ENCODE measurements at places on chromosomes 3 and 15.
A peak's percentile ranks its signal among the peaks of the same experiment; 100 is the strongest.

- no peak for DNase-seq
These were observed 69.8 kb upstream of the EOMES start for GRCh38 chr3:27791956-27792355.

DNA sequence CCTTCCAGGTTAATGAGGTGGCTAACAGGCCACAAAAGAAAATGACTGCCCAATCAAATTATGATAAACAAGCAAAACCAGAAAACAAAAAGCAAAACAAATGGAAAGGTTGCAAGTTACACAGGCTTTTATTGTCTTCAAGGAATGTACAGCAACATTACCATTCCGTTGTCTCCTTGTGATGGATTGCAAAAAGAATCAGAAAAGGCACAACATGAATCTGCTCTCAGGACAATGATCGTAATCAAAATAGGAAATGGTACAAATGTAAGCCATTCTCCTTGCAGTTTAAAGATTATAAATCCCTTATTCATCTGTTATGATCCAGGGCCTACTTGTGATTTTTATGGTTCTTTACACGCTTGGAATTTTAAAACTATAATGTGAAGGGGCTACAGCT lies 125.8 kb downstream of the ECT2 start:
- no peak for DNase-seq

- no peak for DNase-seq
These were observed 41.5 kb downstream of the SAXO2 start for GRCh38 chr15:82303956-82304777.

- peak; percentile 45 for DNase-seq
These were observed 43.1 kb downstream of the MTHFS start for GRCh38 chr15:79853492-79854328.

GRCh38 chr15:90933301-90933700 lies 952 bp upstream of the HDDC3 start:
- no peak for DNase-seq

DNA sequence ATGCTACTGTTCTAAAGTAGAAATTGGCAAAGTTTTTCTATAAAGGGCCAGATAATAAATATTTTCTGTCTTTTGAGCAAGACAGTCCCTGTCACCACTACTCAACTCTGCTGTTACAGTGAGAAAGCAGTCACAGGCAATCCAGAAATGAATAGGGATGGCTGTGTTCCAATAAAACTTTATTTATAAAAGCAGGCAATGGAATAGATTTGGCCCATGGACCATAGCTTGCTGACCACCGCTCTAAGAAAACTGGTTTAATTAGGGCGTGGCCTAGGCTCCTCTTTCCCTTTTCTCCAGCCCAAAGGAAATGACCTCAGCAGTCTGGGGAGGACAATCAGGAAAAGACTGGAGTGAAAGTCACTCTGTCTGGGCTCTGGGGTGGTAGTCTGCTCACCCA lies 183.8 kb downstream of the MEGF11 start:
- no peak for DNase-seq

DNA sequence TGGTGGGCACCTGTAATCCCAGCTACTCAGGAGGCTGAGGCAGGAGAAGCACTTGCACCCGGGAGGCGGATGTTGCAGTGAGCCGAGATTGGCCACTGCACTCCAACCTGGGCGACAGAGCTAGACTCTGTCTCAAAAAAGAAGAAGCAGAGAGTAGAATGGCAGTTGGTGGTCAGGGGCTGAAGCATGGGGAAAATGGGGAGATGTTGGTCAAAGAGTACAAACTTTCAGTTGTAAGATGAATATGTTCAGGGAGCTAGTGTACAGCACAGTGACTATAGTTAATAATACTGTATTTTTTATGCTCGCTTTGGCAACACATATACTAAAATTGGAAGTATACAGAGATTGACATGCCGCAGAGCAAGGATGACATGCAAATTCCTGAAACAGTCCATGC lies 41.5 kb downstream of the PCNP start:
- no peak for DNase-seq

- no peak for DNase-seq
These were observed 188.8 kb downstream of the ZNF385D start for GRCh38 chr3:21562243-21562642.

GRCh38 chr3:162103808-162104207 lies 607.2 kb downstream of the OTOL1 start:
- no peak for DNase-seq

DNA sequence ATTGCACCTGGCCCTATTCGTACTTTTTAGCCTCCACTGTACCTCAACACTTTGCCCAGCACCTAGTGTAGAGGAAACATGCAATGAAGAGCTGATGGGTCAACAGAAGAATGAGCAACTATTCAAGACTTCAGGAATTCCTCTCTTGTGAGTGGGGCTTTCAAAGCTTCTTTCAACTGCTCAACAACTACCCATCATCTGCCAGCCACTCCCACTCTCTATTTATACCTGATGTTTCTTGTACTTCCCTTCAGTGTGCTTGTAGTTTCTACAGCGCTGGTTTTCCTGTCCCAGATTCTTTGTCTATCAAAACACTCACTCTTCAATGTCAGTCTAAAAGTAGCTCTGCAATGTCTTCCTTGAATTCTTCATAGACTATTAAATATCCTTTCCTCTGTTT lies 168.3 kb upstream of the LPP start:
- no peak for DNase-seq

GRCh38 chr15:99863550-99864198 lies 130.4 kb upstream of the LYSMD4 start:
- no peak for DNase-seq

- no peak for DNase-seq
These were observed 101.4 kb downstream of the TNIK start for GRCh38 chr3:171358881-171359198.

DNA sequence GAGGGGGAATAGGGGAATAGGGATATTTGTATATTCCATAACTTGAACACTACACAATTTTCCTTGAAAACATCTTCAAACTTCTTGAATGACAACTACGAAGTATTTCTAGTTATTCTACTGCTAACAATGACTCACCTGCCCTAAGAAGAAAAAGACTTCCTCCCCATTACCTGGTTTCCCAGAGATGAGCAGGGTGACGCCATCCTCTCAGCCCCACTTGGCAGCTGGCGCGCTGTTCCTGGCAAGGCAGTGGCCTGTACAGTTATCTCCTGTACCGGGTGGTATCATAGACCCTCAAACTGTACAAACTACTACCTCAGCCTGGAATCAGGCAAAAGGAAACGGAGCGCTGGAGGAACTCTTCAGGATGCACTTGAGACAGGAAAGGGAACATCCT lies 10.4 kb downstream of the WDR82 start:
- DNase-seq, result no peak

- no peak for DNase-seq
These were observed 288.3 kb upstream of the C2CD4B start for GRCh38 chr15:62453375-62453774.

Data from activated CD8-positive, alpha-beta memory T cell treated with anti-CD3 and anti-CD28 coated beads for 4 hours (primary cell).